ENCODE measurements at places on chromosomes 1 and 21. TPM values are rescaled to one million over a fixed set of nuclear protein-coding genes. Genes with fewer than 3 reads are reported as not detected.

GRCh38 chr1:31769720-31770390 is 5.7 kb upstream of the ADGRB2 start:
- no peak for DNase-seq

Gene STPG1
- total RNA-seq, result 9.9 TPM

- no peak for DNase-seq
These were observed 406.5 kb downstream of the DUSP10 start for GRCh38 chr1:221335161-221336101.

DNA sequence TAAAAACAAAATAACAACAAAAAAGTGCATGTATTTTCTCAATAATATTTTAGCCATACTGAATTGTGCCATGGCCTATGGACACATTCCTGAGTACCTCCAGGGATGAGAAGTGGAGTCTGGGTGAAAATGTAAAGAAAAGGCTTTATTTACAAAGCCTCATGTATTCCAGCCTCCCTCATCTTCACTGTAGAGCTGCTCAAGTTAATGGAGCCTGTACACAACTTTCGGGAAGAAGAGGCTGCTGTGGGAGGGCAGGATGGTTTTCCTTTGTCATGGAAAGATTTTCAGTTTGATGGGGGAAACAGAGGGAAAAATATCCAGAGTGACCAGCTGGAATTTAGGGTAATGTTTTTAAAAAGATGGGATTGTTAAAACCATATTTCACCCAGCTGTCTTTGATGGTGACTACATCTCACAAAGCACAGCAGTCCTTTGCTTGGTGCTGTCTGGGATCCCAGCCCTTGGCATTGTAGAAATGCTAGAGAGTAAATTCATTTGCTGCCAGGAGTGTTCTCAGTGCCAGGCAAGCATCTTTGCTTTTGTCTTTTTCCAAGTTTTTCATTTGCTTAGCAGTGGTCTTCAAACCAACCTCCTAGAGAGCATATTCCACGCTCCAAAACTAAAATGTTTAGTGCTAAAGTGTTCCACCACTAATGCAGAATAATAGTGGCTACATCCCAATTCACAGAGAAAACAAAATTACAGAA is 54.9 kb downstream of the DPT start:
- no peak for DNase-seq

DNA sequence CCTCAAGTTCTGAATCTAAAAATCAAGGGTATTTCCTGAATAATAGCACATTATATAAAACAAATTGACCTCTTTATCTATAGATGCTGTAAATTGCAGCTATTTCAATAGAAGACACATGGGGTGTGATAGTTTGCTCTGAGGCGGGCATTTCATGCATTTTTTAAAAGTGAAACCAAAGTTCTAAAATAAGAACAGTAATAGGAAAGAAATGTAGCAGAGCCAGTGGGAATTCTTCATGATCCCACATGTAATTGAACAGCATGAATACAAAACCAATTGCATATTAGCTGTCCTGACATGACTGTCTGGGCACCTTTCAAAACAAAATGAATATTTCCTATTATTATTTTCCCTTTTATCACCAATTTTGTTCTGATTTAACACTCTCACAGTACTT is 85.0 kb downstream of the RGS21 start:
- no peak for DNase-seq

Gene PLD5
- not detected for total RNA-seq

DNA sequence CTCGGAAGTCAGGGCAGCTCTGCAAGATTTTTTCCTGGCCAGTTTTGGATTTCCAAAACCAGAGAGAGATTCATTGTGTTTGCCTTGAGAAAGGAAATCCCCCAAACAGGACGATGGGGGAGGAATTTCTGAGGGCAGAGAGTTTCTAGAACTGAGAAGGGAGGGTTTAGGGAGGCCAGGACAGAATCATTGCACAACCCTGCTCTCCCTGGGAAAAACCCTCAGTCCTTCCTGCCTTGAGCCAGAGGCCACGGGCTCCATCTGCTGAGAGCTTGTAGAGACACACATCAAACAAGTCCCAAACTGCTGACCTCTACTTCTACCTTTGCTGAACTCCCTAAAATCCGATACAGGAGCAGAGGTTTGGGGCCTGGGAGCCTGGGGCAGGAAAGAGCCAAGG is 99.7 kb downstream of the NMNAT2 start:
- no peak for DNase-seq

- DNase-seq, result no peak
These were observed at the start of gene HSD11B1 for GRCh38 chr1:209704584-209704983. HSD11B1 (plus strand) TSS chr1:209704846; CDS start chr1:209704943, 97 bp downstream.

DNA sequence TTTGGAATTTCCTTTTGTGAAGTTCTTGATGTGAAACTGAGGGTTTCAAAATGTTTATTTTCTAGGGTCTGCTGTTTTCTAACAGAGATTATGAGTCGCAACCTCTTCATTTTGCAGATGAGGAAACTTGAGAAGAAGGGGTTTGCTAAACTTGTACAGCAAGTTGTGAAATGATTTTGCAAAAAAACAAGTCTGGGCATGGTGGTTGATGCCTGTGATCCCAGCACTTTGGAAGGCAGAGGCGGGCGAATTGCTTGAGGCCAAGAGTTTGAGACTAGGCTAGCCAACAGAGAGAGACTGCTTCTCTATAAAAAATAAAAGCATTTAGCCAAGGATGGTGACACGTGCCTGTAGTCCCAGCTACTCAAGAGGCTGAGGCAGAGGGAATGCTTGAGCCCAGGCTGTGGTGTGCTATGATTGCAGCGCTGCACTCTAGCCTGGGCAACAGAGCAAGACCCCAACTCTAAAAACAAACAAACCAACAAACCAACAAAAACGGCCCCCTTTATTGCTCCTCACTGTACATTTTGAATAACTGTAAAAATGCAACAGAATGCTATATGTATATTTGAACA is 9.9 kb downstream of the TRIM67 start:
- no peak for DNase-seq

GRCh38 chr1:162590101-162590500 is 28.6 kb downstream of the UAP1 start:
- no peak for DNase-seq

Gene CFHR4
- total RNA-seq, result not detected

Gene SH2D2A
- total RNA-seq, result 86.7 TPM

DNA sequence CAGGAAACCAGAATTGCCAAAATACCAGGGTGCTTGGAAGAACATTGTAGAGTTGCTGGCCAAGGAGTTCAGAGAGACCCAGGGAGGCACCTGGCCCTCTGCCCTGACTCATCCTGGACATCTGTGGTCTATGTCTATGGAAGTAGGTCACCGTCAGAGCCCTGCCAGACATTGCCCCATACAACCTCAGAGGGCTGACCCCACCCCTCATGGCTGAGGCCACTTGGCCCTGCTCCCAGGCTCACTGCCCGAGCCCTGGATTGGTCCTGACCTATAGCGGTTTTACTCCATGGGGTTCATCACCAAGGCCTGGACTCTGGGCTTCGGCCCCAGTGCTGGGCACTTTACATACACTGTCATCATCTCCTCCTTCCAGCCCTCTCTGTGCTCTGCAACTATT is 233.1 kb downstream of the PTPRU start:
- no peak for DNase-seq
